ENCODE measurements at places on chromosomes 4 and X.

DNA sequence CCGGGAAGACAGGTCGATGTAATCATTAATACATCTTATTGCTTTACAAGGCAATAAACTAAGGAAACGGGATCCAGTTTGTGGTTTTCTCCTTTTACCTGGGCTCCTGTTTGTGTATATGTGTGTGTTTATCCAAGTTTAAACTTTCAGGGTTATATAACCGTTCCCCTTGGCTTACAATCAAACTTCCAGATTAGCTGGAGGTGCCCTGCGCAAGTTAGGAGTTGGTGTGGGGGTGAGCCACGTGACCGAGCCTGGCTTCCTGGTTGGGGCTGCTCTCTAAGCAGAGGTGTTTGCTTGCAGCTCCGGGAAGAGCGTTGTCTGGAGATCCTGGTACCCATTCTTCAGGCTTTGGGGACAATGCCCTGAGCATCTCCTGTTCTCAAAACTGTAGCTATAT, 129.2 kb downstream of the FHDC1 start:
- no peak for DNase-seq

DNA sequence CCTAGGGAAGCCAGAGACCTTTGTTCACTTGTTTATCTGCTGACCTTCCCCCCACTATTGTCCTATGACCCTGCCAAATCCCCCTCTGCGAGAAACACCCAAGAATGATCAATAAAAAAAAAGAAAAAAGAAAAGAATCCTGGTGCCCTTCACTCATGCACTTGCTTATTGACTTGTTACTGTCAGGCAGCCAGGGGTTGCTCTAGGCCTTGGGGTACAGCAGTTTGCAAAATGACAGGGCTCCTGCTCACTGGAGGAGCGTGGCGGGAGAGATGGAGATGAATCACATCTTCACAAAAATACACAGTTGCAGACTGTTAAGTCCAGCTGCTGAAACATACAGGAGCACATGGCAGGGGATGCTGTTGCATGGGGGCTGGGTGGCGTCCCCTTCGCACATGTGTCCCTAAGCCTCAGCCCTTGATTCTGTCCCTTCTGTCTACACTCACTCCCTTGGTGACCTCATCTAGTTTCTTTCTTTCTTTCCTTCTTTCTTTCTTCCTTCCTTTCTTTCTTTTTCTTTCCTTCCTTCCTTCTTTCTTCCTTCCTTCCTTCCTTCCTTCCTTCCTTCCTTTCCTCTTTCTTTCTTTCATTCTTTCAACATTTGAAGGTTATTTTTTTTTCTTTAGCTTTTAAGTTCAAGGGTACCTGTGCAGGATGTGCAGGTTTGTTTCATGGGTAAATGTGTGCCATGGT, 16.9 kb upstream of the TMEM271 start:
- no peak for DNase-seq

- peak; percentile 62 for DNase-seq
Observed at GRCh38 chr4:139229534-139230039, 50.4 kb downstream of the MGARP start.

GRCh38 chr4:87042986-87043820, 108.4 kb downstream of the AFF1 start:
- DNase-seq = no peak

GRCh38 chr4:78360466-78360865, 191.1 kb upstream of the ANXA3 start:
- DNase-seq = no peak

Data from left kidney (tissue), 8 donors.